ENCODE measurements at places on chromosomes 12 and 14. TPM values are rescaled to one million over a fixed set of nuclear protein-coding genes. Genes with fewer than 3 reads are reported as not detected.

SLC15A4 gene
- 72.8 TPM for total RNA-seq

MUCL1 gene
- total RNA-seq = not detected

GARIN6 gene
- total RNA-seq = not detected

LPCAT3 gene
- total RNA-seq = 29.7 TPM

DNA sequence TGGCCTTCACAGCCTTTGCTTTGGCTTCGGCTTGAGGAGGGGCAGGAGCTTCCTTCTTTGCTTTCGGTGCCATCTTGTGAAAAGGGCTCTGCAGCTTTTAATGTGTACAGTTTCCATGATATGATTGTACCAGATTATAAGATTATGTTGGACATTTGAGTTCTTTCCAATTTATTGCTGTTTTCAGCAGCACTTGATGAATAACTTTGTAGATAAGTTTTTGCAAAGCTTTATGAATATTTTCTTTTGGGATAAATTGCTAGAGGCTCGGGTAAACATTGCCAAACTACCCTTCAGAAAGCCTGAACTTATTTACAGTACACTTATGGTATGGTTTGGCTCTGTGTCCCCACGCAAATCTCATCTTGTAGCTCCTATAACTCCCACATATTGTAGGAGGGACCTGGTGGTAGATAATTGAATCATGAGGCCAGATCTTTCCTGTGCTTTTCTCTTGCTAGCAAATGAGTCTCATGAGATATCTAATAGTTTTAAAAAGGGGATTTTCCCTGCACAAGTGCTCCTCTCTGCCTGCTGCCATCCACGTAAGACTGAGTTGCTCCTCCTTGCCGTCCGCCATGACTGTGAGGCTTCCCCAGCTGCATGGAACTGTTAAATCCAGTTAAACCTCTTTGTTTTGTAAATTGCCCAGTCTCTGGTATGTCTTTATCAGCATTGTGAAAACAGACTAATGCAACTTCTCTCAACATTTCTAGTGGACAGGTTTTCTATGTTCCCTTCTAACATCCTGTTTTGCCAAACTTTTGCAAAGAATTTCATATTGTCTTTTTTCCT, 70.4 kb downstream of the RCOR1 start:
- no peak for DNase-seq

- no peak for DNase-seq
These were observed 4.7 kb upstream of the DIO2 start for GRCh38 chr14:80215756-80216581.

GRCh38 chr12:21444193-21445146, 7.0 kb downstream of the PYROXD1 start:
- DNase-seq = no peak

- no peak for DNase-seq
These were observed 147.5 kb downstream of the KITLG start for GRCh38 chr12:88432531-88433490.

- no peak for DNase-seq
These were observed 8.8 kb downstream of the DDX47 start for GRCh38 chr12:12821975-12822374.

DNA sequence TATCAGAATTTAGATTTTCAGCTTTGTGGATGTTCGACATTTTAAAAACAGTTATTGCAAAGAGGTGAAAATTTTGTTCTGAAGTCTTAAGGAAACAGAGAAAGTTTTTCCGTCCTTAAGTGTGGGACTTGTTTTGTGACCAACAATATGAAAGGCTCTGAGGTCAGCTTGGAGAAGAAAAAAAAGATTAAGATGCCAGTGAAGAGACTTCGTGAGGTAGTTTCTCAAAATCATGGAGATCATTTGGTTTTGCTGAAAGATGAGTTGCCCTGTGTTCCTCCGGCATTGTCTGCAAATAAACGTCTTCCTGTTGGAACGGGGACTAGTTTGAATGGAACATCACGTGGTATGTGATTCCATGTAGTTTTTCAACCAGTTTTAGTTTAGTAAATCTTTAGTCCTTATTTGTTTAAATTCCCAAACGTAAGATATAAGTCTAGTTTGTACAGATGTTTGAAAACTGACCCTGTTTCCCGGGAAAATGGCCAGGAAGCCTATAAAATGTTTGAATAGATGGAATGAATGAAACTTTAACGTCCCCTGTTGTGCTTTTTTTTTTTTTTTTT, 682 bp downstream of the KIAA0586 start:
- DNase-seq = peak; percentile 62

DNA sequence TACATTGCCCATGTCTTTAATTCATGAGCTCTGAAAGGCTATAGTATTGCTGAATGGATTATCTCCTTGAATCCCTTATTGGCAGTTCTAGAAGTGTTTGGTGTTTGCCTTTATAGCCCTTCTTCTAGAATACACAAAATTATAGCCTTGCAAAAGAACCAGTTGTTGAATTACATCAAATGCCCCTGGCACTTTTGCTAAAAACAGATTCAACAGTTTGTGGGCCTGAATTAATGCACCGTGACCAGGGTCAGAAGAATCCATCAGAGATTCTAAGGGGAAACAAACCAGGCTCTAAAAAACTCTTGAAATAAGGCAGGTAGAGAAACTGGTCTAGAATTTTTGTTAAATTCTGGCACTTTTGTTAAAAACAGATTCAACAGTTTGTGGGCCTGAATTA, 197.8 kb downstream of the SOX5 start:
- DNase-seq = no peak

GRCh38 chr12:77274926-77275325, 209.6 kb upstream of the E2F7 start:
- no peak for DNase-seq

GRCh38 chr14:31080056-31080455, 53.9 kb upstream of the STRN3 start:
- DNase-seq = no peak

- no peak for DNase-seq
These were observed 85.5 kb upstream of the PTPRB start for GRCh38 chr12:70722584-70723343.

DNA sequence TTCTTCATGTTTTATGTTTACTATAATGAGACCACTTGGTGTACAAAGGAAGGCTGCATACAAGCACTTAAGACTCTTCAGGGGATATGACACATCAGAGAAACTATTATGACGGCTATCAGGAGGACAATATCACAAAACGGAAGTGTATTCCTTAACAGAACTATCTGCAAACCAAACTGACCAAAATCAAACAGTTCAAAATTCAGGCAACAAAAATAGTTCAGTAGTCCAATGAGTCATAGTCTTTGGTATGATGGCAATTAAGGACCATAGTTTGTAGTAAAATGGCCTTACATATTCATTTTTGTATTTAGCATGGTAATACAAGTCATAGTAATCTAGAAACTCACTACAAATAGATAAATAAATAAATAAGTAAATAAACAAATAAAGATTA, 1638.7 kb upstream of the SEL1L start:
- DNase-seq = no peak
